ENCODE measurements at places on chromosomes 16 and 17.

GRCh38 chr17:81244358-81245023, 5.4 kb downstream of the NDUFAF8 start:
- DNase-seq = no peak

DNA sequence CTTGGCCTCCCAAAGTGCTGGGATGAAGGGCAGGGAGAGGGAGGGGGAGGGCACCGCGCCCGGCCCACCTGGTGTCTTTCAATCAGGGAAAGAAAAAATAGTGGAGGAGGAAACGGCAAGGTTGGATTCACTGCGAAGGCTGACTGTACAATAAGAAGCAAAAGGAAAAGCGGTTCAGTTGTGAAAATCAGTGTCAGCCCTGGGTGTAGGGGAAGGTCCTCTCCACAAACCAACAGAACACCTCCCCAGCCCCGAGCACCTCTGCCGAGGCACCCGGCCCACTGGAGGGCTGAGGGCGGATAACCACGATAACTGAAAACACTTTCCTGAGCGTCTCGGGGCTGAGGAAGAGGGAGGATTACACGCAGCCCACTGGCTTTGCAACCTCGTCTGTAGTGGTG, 1.4 kb upstream of the SPG7 start:
- peak; percentile 42 for DNase-seq

DNA sequence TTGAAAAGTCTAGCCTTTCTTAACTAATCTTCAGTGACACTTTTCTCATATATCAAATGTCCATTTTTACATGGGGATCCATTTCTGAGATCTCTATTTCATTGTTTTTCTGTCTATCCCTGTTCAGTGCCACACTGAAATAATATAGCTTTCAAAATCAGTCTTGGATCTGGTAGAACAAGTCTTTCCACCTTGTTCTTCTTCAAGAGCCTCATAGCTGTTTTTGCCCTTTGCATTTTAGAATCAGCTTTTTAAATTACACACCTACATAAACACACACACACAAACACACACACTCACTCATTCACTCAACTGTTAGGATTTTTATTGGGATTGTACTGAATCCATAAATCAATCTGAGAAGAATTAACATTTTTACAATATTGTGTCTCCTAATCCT, 19.2 kb downstream of the GSDMB start:
- no peak for DNase-seq

DNA sequence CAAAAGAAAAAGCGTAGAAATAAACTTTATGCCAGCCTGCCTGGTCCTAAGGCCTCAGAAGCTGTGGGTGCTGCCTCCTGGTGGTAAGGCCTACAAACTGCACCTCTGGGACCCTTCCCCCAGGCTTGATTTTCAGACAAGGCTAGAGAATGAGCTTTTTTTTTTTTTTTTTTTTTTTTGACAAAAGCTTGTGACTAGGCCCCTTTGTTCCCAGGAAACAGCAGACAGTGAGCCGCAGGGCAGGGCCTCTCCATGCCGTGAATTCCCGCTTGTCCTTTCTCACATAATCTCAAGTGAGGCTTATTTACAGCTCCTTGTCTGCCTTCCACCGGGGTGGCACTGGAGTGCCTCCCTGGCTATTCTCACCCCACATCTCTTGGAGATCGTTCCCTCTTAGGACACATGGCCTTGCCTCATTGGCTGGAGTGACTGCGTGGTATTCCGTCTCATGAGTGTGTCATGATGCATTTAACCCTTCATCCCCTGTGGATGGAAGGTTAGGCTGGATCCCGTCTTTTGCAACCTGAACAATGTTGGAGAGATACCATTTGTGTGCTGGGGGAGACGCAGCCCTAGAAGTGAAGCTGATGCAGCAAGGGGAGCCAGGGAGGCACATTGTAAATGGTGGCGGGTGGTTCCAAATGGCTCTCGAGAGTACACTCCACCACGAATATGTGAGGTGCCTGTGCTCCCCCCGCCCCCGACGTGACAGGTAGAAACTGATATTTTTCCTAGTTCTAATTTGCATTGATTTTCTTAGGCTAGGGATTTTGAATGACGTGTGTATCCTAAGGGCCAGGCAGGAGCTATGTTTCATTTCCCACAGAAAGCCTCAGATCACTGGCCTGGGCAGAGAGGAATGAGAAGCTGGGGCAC, 49.6 kb downstream of the USP22 start:
- DNase-seq = peak; percentile 65

GRCh38 chr16:87836844-87837581, 32.3 kb downstream of the SLC7A5 start:
- no peak for DNase-seq
